ENCODE measurements at places on chromosomes 1 and 21.
A peak's percentile ranks its signal among the peaks of the same experiment; 100 is the strongest.

DNA sequence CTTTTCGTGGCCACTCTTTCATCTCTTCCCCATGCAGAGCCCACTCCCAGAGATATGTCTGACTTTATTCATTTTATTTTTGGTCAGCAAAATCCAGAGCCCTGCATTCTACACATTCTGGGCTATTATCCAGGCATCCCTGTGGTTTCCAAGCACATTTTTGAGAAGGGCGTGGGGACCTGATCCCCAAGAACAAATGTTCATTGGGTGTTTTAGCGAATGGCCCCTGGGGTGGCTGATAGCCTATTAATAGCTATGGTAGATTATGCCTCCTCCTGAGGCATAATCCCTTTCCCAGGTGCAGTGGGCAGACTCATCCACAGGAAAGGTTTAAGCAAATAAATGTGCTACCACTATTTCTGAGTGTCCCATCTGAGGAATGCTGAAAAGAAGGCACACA is 511.8 kb upstream of the USP24 start:
- DNase-seq = peak; percentile 66

DNA sequence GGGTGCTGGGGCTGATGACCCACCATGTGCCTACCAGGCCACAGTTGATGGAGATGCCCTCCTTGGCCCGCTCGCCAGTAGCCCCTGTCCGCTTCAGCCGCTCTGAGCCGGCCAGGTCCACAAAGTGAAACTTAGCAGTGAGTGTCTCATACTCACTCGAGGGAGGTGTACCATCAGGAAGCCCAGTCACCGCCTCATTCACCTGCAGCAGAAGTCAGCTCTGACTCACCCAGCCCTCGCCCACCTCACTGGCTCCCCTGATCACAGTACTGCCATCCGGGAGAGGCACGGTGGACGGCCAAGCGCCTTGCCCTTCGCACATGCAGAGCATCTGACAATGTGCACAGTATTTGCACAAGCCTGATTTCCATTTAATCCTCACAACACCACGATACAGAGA is 18.8 kb downstream of the KIF21B start:
- DNase-seq = no peak

GRCh38 chr1:119896303-119896702 is at the start of gene ADAM30:
ADAM30 (minus strand) TSS chr1:119896515; CDS start chr1:119896336, 179 bp downstream.
- no peak for DNase-seq

DNA sequence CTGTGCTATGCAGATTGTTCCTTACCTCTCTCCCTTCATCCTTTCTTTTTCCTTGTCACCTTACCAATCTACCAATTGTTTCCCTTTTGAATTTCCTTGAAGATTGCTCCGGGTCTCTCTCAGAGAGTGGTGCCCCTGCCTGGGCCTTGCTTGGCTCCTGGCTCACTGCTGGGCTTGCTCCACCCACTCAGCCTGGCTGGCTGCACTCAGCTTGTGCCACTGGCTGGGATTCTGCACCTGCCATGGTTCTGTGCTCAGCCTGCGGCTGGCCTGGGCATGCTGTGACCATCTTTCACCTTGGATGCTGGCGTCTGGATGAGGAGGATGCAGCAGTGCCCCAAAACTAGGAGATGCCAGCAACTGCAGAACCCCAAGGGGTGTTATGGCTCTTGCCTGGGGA is 463.9 kb upstream of the CXADR start:
- no peak for DNase-seq
